Skeletal muscle tissue (tissue), 5 donors: ENCODE measurements at places on chromosomes 12 and 14. TPM values are rescaled to one million over a fixed set of nuclear protein-coding genes. Genes with fewer than 3 reads are reported as not detected.

Gene DBX2
- under 0.01 TPM for total RNA-seq

Gene MORN3
- total RNA-seq = under 0.01 TPM

Gene FBXO21
- 37.6 TPM for total RNA-seq

Gene TAMALIN
- 9.4 TPM for total RNA-seq

Gene CLEC4C
- not detected for total RNA-seq

Gene CACNA1C
- 7.3 TPM for total RNA-seq

Gene NCKAP5L
- total RNA-seq = 19.3 TPM

Gene C12orf56
- 0.52 TPM for total RNA-seq

Gene SLC41A2
- total RNA-seq = 12.0 TPM

Gene RPS29
- 2,999 TPM for total RNA-seq

Gene WDHD1
- total RNA-seq = 9.4 TPM

Gene NR4A1
- 24.5 TPM for total RNA-seq

Gene GALNT9
- total RNA-seq = 0.52 TPM

Gene C14orf39
- total RNA-seq = 2.1 TPM

Gene SMCO2
- total RNA-seq = not detected

Gene EXOC3L4
- total RNA-seq = 0.52 TPM

Gene OR6C68
- total RNA-seq = not detected

Gene SPIC
- not detected for total RNA-seq

Gene PLEKHD1
- total RNA-seq = under 0.01 TPM

Gene DLK1
- 283 TPM for total RNA-seq

Gene GSC
- total RNA-seq = 2.6 TPM

Gene CREBL2
- 18.3 TPM for total RNA-seq

Gene RHEBL1
- 0.52 TPM for total RNA-seq

Gene ADAM21
- total RNA-seq = not detected

Gene ARHGEF40
- total RNA-seq = 32.4 TPM

Gene LHX5
- not detected for total RNA-seq

Gene SLC7A8
- total RNA-seq = 4.7 TPM

Gene HOXC13
- total RNA-seq = not detected

Gene TAS2R13
- total RNA-seq = 4.2 TPM

Gene RAD9B
- total RNA-seq = 1.6 TPM

Gene RAPGEF3
- total RNA-seq = 8.4 TPM

Gene NFE2
- 5.2 TPM for total RNA-seq

Gene OR4E2
- total RNA-seq = not detected

Gene ACOT6
- total RNA-seq = not detected

Gene KRT71
- total RNA-seq = not detected

Gene FGF6
- total RNA-seq = 16.2 TPM

Gene GDF11
- 3.1 TPM for total RNA-seq

Gene INHBC
- not detected for total RNA-seq

Gene CELA1
- total RNA-seq = not detected

Gene TAS2R30
- 12.5 TPM for total RNA-seq

Gene WNT1
- total RNA-seq = not detected

Gene ZNF384
- total RNA-seq = 8.4 TPM

Gene KRT2
- total RNA-seq = not detected

Gene HOXC9
- total RNA-seq = 4.2 TPM

Gene GSKIP
- total RNA-seq = 10.4 TPM

Gene PHLDA1
- 9.9 TPM for total RNA-seq

Gene VRTN
- total RNA-seq = not detected

Gene TRPV4
- total RNA-seq = 0.52 TPM

Gene OLR1
- not detected for total RNA-seq

Gene ARHGEF25
- 23.0 TPM for total RNA-seq

Gene PAPOLA
- 117 TPM for total RNA-seq

Gene PIGH
- total RNA-seq = 18.3 TPM
